ENCODE measurements at places on chromosomes 1 and 21. TPM values are rescaled to one million over a fixed set of nuclear protein-coding genes. Genes with fewer than 3 reads are reported as not detected.

DNA sequence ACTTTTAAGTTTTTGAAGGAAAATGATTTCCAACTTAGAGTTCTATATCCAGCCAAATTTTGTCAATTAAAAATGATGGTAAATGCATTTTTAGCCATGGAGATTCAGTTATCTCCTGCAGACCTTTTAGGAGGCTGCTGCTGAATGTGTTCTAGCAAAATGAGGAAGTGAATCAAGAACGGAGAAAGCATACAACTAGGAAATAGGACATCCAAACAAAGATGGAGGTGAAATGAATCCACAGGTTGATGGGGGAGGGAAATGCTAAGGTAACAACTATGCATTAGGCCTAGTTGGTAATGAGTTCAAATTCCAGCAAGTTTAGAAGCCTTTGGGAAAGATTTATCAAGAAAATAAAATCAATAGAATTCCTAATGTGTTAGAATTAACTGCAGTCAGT is 80.5 kb downstream of the FNBP1L start:
- no peak for DNase-seq

DNA sequence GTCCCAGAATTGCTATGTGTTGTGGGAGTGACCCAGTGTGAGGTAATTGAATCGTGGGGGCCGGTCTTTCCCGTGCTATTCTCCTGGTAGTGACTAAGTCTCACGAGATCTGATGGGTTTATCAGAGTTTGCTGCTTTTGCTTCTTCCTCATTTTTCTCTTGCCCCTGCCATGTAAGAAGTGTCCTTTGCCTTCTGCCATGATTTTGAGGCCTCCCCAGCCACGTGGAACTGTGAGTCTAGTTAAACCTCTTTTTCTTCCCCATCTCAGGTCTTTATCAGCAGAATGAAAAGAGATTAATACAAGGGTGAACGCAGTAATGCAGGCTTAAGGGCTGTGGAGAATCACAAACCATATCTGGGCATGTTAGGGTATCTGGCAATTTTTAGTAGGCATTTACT is 624.0 kb downstream of the USP25 start:
- no peak for DNase-seq

Gene GPR37L1
- total RNA-seq, result not detected

DNA sequence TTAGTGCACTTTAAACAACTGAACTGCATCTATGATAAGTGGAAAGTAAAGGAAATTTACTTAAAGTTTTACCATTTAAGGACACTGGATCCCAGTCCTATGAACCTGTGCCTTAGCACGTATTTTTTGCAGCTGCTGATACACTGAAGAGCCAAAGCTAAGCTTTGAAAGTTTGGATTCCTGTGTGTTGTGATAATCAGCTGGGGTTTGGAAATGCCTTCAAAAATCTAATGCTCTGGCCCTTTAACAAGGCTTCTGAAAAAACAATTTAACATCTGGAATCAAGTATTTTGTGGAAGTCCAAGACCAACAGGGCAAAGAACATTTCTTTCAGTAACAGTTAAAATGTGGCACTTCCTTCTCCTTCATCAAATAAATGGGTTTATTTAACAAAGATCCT is 51.8 kb downstream of the DDAH1 start:
- DNase-seq, result no peak
